ENCODE measurements at places on chromosomes 16 and 17.

DNA sequence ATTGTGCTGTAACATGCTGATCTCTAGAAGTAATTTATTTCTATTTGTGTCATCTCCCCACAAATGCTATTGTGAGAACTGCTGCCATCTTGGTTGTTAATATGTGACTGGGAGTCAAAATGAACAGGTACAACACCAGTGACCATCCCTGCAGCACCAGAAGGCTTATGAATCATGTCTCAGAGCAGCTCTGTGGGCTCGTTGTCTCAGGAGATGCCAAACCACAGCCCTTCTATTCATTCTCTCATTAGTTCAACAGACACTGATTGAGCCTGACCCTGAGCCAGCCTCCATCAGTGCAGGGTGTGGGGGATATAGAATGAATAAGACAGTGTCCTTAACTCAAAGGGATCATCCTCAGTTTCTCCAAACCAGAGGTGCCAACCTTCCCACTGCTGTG is 92.5 kb downstream of the UTP18 start:
- no peak for DNase-seq

GRCh38 chr16:10641953-10642949 is 52.5 kb downstream of the TEKT5 start:
- no peak for DNase-seq

GRCh38 chr16:49608779-49609178 is 235.2 kb downstream of the C16orf78 start:
- no peak for DNase-seq

- DNase-seq, result no peak
Measured at GRCh38 chr16:50960517-50961202, 190.4 kb downstream of the SALL1 start.

DNA sequence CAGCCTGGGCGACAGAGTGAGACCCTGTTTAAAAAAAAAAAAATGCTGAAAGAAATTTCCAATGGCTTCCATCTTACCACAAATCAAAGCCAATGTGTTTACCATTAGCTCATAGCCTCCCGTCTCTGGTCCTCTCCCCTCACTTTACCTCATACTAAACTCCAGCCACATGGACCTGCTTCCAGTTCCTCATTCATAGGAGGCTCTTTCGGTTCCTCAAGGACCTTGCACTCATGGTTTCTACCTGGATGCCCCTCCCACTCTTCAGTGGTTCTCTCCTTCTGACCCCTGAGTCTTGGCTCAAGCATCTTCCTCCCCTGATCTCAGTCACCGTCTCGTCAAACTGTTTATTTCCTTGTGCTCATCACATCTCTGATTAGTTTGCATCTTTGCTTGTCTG is 3.8 kb upstream of the DEF8 start:
- DNase-seq, result no peak

GRCh38 chr16:1020591-1020990 is 39.0 kb downstream of the SOX8 start:
- DNase-seq, result no peak

DNA sequence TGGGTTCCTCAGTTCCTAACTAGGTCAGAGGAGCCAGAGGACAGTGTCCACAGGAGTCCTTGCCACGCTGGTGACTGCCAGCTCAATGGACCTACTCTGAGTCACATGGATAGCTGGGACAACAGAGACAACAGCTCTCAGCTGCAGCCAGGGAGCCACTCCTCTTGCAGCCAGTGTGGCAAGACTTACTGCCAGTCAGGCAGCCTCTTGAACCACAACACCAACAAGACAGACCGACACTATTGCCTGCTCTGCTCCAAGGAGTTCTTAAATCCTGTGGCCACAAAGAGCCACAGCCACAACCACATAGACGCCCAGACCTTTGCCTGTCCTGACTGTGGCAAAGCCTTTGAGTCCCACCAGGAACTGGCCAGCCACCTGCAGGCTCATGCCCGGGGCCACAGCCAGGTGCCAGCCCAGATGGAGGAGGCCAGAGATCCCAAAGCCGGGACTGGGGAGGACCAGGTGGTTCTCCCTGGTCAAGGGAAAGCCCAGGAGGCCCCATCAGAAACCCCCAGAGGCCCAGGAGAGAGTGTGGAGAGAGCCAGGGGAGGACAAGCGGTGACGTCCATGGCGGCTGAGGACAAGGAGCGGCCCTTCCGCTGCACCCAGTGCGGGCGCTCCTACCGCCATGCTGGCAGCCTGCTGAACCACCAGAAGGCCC is 6.7 kb downstream of the ZNF646 start:
- DNase-seq, result no peak

DNA sequence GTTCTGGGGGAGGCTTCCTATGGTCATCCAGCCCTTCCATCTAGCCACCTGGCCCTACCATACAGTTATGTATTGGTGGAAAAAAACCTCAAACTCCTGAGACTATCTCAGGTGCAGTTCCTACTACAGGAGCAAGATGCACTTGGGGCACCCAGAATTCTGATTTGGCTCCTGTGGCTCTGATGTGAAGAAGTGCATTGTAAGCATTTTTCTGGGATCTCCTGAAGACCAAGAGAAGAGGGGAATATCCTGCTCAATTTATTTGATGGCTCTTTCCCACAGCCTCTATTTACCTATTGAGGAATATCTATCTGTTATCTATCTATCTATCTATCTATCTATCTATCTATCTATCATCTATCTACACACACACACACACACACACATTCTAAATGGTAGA is 1981.5 kb downstream of the TP53TG3F start:
- DNase-seq, result no peak

GRCh38 chr17:65154770-65155589 is 17.8 kb downstream of the RGS9 start:
- DNase-seq, result no peak

DNA sequence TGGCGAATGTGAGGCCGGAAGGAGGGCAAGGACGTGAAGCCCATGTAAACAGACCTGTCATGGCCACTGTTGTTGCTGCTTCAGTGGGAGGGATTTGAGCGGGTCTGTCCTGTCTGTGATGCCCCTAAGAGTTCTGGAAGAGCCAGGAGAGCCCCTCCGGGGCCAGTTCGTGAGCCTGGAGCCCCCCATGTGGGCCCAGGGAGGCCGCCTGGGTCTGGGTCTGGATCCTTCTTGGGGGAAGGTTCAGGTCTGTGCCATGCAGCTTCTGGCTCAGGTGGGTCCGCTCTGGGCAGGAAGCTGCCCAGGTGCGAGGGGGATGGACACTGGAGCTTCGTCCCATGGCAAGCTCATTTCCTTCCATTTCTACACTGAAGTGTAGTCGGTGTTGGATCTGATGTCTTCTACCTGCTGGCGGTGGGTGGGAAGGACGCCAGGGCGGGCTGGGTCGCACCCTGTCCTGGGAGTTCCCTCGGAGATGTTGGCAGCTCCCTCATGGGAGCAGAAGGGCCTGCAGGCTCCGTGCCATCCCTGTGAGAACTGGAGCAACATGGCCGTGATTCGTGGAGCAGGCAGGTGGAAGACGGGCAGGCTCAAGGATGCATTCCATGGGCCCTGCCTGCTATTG is 11.2 kb upstream of the WFIKKN1 start:
- no peak for DNase-seq

DNA sequence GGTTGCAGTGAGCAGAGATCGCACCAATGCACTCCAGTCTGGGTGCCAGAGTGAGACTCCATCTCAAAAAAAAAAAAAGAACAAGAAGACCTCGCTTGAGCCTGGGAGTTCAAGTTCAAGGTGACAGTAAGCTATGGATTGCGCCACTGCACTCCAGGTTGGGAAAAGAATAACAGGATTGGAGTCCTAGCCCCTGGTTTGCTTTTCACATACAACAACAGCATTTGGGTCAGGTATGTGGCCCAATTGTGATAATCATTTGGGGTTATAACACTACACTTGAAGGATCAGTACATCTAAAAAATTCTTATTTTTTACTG is 3.4 kb upstream of the SEPHS2 start:
- DNase-seq, result no peak

DNA sequence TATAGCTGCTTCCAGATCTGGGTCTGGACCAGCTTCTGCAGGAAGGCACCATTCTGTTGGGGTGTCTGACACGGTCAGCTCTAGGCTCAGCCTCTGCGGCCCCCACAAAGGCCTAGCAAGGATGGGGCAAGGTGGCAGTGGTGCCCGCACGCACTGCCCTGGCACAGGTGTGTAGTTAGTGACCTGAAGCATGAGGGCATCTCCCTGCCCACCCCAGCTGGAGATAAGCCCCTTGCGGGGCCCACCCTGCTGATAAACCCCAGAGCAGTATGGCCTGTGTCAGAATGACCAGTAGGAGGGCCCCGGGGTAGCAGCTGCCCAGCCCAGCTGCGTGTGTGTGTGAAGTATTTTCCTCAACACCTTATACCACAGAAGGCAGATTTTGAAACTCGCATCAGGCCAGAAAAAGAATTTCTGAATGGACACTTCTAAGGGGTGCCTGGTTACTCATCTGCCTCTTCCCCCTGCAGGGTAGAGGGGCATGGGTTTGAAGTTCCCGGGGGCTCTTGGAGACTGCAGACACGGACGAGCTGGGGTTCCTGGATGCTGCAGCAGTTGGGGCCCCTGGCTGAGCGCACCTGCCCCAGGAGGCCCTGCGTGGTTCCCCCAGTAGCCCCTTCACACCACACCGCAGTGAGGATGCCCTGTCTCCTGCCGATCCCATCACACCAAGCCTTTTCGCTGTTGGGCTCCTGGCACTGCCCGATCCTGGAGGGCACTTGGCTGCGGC is 4.5 kb downstream of the ARHGDIA start:
- no peak for DNase-seq

DNA sequence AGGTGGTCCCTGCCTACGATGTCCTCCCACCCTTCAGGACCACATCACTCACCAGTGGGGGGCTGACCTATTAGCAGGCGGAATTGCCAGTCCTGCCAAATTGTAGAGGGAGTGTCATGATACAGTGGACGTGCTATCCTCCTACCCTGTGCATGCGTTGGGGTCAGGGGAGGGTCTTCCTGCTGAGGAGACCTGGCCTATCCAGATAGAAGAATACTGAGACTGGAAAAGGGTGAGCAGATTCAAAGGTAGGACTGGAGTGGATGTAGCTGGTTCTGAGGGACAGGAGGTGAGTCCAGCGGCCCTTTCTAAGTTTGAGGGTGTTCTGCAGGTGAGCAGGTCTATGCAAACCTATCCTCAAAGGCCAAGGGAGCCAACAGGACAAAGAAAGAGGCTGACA is 8.0 kb downstream of the PRSS41 start:
- no peak for DNase-seq

DNA sequence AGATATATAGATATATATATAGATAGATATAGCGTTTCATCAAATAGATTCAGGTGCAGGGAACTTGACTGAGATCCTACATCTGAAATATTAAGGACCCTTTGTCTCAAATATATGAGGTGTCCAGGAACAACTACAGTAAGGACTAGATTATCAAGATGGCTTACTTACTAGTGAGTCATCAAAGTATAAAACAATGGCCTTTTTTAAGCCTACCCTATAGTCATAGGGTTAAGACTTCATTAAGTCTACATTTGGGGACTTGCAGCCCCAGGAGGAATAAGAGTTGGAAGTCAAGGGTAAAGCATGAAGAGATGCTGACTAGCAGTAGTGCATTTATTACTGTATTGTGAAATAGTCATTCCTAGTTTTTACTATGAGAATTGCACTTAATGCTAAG is 1023.4 kb downstream of the CDH11 start:
- no peak for DNase-seq

DNA sequence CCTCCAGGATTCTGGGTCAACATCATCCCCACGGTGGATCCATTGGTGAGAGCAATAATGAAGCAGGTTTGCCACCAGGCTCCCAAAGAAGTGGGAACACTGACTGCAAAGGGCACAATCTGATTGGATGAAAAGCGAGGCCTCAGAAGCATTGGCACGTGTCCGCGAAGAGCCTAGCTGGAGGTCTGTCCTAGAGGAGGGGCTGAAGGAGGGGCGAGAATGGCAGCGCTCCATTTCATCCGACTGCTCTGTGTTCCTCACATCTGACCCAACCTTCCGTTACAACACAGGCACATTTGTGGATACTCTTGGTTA is 79.9 kb downstream of the MRC2 start:
- no peak for DNase-seq

DNA sequence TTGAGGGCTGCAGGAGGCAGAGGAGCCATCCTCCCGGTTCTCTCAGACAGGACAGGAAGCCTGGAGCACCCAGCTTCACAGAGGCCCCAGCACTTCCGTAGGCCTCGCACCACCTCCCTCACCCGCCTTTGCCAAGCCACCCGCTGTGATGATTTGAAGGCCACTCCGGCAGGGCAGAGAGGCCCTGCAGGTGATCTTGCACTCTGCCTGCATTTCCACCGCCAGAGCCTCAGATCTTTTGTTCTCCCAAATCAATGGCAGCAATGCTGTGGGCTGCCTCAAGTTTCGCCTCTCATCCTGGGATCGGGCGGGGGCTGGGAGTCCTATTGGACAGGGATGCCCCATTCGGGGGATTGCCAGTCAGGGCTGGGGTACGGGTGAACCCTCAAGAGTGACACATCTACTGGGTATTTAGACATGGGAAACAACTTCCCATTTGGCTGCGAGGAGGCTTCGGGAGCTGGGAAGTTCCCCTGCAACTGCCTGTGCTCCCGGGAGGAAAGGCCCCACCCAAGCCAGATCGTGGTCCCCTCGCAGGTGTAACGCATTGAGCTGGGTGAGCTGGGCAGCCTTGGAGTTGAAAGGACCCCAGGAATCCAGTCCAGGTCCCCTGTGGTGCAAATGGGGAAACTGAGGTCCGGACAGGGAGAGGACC is 34.8 kb upstream of the PEMT start:
- no peak for DNase-seq

DNA sequence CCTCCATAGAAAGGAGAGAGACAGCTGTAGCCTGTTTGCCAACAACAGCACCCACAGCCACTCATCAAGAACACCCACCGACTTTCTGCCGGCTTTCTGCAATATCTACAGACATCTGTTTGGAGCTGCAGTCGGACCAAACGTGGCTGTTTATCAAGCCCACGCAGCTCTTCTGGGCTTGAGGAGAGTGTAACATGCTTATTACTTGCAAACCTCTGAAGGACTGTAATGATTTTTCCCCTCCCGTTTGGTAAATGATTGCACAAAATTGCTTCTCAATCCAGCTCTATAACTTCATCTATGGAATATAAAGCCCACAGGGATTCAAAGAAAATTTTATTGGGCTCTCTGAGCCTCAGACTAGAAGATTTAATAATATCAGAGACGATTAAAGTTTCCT is 100.5 kb downstream of the VAT1L start:
- no peak for DNase-seq

- DNase-seq, result no peak
Measured at GRCh38 chr16:19737306-19738038, 19.4 kb downstream of the IQCK start.

- no peak for DNase-seq
Measured at GRCh38 chr16:84720177-84720579, 20.4 kb downstream of the USP10 start.

DNA sequence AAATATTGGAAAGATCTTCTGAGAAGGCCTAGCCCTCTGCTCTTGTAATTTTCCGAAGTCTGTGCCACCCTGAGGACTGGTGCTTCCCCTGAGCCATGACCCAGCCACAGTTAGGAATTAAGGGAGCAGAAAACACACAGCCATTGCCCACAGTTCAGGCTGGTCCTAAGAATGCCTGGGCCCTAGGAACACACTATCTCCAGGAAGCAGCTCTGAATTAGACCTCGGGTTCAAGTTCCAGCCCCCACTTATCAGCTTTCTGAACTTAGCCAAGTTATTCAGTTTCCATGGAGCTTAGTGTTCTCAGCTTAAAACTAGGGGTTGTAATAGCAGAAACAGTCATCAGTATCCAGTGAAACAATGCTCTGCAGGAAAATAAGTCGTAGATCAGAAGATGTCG is 56.0 kb downstream of the CDH13 start:
- DNase-seq, result no peak
